ENCODE measurements at places on chromosomes 7 and 10.

DNA sequence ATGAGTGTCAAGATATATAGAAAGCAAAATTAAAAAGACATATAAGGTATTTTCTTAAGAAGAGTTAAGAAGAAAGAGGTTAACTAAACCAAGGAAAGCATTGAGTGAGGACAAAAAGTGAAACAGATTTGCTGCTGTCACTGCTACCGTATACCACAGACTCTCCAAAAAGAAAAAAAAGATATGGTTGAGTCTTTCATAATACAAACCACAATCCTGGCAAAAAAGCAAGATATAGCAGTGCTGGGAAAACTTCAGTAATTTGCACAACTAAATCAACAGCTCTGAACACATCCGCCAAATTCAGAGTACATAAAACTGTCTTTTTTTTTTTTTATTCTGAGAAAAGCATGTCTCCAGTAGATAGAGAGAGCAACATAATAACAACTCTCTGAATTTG lies 114.7 kb downstream of the ETV1 start:
- DNase-seq: no peak

DNA sequence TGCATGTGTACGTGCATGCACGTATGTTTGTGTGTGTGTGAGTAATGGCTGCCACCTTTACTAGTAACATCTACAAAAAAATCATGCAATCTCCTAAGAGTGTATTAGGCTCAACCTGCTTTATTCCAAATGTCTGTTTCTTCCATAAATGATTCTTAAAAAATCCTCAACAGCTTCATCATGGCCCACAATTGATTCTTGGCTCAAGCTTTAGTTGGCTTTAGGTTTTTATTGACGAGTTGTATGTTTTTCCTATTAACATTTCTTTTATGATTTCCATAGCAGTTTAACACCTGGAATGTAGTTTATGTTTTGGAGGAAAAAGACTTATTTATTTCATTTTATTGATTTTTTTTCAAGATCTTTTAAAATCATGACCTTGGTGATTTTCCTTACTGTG lies 121.9 kb upstream of the RAB18 start:
- DNase-seq: no peak

DNA sequence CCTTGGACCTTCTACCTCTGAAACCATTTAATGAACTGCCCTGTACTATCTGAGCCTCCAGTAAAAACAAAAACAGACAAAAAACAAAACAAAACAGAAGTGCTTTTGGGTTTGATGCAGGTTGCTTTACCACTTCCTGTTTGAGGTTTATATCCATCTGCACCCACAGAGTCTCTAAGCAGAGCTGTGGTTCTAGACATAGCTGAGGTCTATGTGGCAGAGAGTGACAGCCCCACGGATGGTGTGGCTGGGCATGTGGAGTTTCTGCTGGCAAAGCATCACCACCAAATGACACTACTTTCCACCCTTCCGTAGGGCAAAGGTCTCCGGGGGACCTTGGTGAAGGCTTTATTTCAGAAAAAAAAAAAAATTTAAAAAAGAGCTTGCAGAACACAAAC lies 754.2 kb downstream of the GRID1 start:
- DNase-seq: no peak

DNA sequence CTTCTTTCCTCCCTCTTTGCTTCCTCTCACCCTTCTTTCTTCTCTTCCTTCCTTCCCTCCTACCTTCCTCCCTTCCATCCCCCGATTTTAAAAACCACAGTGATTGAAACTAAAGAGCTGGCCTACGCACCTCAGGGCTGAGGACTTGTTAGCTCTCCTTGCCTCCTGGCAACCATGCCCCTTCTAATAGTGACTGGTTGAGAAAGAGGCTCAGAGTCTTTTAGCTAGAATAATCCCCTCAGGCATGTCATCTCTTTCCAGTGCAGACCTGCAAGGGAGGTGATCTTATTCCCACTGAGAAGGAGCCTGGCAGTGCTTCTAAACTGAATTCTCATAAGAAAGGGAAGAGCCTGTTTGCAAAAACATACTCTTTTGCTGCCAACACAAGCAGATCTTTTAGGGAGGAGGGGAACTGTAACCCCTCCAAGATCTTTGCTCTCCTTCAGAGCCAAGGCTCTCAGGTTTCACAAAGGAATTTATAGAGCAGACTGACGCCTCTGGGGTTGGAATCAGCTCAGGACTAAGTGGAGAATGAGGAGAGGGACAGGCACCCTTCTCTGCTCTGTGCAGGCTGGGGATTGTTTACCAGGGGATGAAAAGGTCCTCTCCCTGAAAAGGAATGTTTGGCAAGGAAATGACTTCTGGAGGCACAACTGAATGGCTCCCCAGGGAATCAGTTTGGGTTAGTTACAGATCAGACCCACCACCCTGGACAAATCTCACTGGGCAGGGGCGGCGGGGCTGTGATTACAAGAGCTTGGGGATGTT lies 9.4 kb upstream of the ANKRD1 start:
- DNase-seq: no peak

DNA sequence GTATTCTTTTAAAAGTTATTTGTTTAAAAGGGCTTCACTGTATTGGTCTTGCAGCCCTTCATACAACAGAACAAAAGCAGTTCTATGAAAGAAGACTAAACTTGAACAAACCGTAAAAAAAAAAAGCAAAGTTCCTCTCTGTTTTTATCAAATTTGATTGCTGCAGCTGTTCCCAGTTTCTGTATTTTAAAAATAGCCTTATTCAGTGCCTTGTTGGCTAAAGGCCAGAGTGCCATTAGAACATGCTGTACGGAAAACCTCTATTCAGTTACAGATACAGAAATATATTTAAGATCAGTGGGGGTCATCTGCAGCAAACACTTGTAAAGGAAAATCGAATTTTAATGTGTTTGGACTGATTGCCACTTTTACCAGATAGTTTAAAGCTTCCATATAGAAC lies 207.8 kb upstream of the ETV1 start:
- no peak for DNase-seq

DNA sequence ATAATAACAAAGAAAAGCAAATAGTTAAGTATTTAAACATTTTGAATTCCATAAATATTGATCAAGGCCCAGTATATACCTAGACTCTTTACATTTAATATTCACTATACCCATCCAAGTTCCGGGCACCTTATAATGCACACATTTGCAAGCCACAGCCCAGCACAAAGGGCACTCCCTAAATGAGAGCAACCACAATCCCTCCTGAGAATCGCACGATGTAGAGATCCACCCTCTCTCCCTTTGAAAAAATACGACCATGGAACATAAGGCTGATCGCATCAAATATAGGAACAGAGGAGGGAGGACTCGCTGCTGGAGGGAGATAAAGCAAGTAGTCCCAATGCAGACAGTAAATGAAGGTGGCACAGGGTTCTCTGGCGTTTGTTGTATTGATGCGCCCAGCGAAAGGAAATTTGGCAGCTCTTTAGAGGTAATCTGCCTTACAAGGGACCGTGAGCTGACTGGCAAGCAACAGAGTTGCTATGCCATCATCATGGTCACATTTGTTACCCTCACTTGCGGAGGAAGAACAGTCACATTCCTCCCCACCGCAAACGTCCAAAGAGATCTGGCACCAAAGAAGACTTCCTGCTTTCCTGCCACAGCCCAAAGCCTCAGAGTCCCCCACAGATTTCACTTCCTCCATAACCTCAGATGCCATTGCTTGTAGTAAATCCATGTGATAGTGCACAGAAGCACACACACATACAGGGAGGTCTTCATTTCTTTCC lies 16.1 kb upstream of the TAS2R40 start:
- DNase-seq: no peak

Data from stimulated activated CD8-positive, alpha-beta memory T cell treated with anti-CD3 and anti-CD28 coated beads, Interleukin-4, amount 100 ng/mL, for 1 hour (primary cell).